ENCODE measurements at places on chromosomes 3 and 15.

DNA sequence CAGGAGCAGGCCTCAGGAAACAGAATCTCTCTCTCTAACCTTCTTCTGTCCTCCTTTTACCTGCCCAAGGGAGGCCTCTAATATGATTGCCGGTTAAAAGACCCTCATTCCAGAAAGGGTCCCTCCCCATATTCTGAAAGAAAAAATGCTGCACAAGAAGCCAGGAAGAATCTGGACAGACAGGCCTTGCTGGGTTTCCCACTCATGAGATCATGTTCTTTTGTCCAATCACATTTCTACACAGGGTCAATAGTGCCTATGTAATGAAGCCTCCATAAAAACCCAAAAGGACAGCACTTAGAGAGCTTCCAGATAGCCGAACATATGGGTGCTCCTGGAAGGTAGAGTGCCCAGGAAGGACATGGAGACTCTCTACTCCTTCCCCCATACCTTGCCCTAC lies 146.0 kb downstream of the MYO9A start:
- DNase-seq: no peak

GRCh38 chr3:44104668-44105321 lies 136.9 kb upstream of the TOPAZ1 start:
- no peak for DNase-seq

DNA sequence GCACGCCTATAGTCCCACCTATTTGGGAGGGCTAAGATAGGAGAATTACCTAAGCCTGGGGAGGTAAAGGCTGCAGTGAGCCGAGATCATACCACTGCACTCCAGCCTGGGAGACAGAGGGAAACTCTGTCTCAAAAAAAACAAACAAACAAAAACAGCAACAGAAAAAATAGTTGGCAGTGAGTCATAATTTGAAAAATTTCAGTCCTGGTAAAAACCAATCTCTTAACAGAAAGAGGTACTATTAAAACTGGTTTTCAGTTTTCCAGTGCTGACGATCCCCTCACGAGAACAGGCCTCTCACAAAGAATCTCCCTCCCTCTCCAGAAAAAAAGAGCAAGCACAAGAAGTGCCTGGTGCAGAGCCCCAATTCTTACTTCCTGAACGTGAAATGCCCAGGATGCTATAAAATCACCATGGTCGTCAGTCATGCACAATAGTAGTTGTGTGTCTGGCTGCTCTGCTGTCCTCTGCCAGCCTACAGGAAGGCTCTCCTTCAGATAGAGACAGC lies 22.8 kb upstream of the MAP4 start:
- no peak for DNase-seq

DNA sequence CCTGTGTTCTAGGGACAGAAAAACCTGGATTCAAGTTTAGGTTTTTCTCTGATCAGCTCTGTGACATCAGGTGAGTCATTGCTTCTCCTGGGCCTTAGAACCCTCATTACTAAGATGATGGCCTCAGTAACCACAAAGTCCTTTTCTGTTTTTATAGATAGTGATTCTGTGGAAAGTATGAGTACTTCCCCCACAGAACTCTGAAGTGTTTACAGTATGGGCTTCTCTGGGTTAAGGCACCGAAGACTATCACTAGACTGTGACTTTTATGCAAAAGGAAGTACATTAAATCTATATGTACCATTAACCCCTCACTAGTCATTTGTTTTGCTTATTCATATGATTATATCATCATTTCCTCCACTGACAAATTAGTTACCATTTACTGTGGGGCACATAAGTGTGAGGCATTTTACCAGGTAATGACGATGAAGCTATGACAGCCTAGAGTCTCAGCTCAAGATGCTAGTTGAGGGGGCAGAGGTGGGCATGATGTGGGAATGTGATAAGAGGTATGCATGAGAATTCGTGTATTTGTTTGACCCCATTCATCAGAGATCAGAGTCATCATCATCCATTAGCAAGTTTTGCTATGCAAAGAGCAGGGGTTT lies 15.0 kb upstream of the RORA start:
- DNase-seq: no peak

DNA sequence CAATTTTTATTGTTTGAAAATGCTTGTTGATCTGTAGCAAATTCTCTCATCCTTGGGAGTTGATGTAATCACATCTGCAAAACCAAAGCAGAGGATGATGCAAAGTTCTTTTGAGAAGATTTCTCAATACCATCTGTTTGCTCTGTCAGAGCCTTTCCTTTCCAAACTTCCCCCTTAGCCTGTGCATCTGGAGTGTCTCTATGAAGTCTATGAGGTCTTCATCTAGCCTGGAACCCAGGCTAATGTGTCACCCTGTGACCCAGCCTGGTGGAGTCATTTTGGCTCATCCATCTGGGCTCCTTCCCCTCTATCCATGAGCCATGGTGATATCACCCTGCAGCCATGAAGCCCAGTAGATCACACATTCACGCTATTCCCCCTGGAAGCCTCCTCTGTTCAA lies 123.2 kb upstream of the SLC7A14 start:
- no peak for DNase-seq

- no peak for DNase-seq
Observed at GRCh38 chr15:89395031-89395430, 60.4 kb upstream of the POLG start.

DNA sequence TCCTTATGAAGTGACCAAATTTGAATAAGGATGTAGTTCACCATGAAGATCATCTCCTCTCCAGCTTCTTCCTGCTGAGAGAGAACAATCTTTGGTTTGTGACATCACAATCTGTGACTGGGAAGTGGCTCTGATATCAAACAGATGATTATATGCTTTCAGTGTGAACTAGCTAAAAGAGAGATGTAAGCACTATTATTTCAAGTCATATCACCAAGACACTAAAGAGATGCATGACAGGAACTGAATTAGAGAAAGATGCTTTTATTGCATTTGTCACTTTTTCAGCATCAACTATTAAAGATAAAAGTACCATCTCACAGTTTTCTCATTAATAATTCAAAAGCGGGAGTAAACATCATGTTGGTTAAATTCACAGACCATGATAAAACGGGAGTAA lies 3.5 kb downstream of the CHRM5 start:
- DNase-seq: no peak

All from esophagus squamous epithelium (tissue), 5 donors.